ENCODE measurements at places on chromosomes 11 and 22. TPM values are rescaled to one million over a fixed set of nuclear protein-coding genes. Genes with fewer than 3 reads are reported as not detected.
A peak's percentile ranks its signal among the peaks of the same experiment; 100 is the strongest.

DNA sequence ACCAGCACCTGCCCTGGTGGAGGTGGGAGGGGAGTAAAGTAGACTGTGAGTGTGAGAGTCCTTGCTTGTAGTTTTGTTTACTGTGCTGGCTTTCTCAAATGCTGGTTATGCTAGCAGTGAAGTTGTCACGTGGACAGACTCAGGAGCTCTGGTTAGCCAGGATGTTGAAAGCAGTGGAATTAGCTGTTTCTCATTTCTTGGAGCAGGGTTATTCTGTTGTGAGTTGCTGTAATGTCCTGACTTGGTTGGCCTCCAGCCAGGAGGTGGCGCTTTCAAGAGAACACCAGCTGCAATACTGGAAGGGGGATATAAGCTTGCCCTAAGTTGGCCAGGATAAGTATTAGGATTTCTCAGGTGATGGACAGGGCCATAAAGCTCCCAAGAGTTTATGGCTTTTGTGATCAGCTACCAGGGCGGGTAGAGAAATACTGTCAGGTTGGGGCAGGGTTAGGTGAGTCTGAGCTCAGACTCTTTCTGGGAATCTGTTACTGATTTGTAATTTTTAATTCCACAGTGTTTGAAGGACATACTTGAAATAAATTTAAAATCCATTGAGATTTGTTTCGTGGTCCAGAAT, 13.7 kb downstream of the CYP2D6 start:
- peak; percentile 32 for DNase-seq

DNA sequence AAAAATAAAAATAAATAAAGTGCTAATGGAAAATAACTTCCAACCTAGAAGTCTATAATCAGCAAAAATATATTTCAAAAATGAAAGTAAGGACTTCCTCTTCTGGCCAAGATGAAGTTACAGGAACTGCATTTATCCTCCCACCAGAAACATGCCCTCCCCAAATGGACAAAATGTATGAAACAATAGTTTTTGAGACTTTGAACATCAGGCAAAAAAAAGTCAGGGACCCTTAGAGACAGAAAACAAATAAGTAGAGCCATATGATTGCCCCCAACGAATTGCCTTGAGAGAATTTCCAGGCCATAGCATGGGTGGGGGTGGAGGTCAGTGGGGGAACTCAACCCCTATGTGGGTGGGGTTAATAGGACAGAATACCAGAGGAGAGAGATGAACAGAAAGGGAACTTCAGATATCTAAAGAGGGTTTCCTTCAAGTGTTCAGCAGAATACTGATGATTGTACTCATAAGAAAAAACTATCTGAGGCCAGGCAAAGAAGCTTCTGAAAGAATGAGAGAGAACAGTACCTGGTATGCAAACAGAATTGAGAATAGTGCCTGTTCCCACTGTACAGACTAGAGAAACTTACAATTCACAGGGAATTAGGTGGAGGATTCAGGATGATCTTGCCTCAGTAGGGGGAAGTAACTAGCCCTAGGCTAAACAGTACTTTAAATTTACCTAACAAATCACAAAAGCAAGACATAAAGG, 26.6 kb upstream of the IL10RA start:
- no peak for DNase-seq

- DNase-seq: no peak
Measured at GRCh38 chr11:130159139-130159538, 443 bp upstream of the ST14 start.

GRCh38 chr22:46031557-46031956, 54.6 kb upstream of the WNT7B start:
- DNase-seq: no peak

DNA sequence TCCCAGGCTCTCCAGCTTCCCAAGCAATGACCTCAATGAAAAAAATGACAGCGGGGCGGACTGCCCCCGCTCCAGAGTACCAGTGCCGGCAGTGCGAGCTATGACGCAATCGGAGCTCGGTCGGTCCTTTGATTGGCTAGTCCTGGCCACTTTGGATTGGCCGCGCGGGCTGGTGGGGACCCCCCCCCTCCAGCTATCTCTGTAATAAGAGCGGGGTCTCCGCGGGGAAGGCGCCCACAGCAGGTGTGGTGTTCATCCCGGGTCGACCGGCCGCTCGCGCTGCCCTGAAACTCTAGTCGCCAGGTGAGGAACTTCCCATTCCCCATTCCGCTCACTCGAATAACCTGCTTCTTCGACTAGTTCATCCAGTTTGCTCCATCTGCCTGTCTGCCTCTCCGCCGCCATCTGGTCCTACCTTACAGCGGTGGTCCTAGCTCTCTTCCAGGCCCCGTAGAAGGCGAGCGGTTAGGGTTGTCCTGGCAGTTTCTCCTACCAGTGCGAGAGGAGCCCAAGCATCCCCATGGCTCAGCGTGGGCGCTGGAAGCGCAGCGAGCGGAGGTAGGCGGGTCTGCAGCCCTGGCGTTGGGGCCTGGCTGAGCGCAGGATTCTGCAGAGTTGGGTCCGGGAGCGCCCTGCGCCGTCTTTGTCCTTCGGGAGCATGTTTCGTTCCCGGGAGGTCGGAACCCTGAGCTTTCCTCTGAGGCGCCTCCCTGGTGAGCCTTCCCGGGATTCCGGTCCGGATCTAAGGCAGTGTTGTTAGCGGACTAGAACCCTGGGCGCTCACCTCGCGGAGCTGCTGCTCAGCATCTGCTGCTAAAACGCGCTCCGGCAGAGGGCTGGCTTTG, at the start of gene CALCB:
TSS of gene CALCB (plus strand) at position 233 of the 845 bp plus-strand sequence. CDS start 1,126 bp downstream, outside the sequence.
- DNase-seq: peak; percentile 75

- no peak for DNase-seq
Measured at GRCh38 chr11:126917531-126918204, 82.9 kb downstream of the KIRREL3 start.

DNA sequence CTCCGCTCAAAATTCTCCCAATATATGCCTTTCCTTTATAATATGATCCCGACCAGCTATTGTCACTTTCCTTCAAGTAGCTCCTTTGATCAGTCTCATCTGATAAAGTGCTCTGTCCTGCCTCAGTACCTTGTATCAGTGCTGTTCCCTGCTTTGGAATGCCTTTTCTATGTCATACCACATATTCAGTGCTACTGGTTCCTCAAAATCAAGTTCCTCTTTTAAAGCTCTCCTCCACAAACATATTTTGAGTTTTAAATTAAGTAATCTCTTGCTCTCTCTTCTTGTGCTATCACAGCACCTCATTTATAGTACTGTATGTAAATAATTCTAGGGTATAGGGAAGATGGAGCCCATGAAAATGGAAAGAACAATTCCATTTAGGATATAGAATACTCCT, 137.1 kb upstream of the CTSC start:
- DNase-seq: no peak

DNA sequence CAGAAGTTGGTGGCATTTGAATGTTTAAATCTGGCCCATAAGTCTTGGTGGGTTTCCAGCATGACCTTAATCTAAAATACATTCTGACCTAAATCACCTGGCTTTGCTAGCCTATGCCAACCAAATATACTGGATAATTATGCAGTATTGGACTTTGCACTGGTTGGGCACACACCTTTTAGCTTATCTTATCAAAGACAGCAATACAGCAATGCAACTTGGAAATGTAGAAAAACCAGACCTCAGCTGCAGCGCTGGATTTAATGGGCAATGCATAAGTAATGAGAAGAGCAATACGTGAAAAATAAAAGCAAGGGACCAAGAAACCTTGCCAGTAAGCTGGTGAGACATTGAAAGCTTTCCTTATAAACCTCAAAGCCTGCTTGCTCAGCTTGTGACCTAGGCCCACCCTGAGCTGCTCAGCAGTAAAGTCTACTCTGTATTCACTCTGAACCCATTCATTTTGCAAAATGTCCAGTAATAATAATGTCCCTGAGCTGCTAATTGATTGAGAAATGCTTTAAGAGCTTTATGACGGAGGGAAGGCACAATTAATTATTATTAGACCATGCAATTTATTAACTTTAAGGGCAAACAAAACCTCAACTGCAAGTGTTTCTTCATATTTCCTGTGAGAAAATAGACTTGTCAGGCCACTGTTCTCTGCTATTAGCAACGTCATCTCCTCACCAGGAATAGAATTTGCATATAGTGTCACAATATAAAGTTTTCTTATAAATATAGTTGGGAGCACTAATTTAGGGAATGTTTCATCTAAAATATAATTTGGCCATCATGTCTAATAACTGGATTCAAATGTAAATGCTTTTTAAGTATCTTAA, 49.4 kb upstream of the CEP295 start:
- DNase-seq: no peak

HMOX1 gene
- 6.5 TPM for total RNA-seq

DNA sequence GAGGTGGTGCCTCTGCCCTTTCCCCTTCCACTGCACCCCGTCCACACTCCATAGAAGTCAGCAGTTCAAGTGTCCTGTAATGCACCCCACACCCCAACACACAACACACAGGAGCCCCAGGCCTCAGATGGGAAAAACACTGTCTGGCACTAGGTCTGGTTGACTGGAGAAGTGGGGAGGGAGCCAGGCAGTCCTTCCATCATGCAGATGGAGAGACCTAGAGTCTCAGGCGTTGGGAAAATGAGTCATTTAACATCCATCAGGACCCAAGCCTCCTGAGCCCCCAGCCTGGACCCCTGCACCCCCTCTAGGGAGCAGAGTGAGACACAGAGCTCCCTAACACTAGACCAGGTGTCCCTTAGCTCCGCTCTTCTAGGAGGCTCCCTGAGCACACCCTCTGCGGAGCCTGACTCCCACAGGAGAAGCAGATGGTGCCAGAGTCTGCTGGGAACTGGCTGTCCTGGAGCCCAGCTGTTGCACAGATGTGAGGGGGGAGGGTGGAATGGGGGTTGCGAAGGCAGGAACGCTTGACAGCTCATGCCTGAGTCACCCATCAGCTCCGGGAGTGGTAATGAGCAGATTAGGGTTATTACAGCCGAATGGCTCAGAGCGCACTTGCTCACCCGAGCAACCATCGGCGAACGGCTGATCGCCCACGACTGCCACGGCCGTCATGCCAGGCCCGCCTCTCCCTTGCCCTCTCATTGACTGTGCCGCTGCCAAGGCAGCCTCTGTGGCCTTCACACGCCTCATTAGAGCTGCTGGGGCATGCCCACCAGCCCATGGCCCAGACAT, 22.1 kb upstream of the SYT7 start:
- no peak for DNase-seq

MPPED2 gene
- total RNA-seq: 3.4 TPM

DNA sequence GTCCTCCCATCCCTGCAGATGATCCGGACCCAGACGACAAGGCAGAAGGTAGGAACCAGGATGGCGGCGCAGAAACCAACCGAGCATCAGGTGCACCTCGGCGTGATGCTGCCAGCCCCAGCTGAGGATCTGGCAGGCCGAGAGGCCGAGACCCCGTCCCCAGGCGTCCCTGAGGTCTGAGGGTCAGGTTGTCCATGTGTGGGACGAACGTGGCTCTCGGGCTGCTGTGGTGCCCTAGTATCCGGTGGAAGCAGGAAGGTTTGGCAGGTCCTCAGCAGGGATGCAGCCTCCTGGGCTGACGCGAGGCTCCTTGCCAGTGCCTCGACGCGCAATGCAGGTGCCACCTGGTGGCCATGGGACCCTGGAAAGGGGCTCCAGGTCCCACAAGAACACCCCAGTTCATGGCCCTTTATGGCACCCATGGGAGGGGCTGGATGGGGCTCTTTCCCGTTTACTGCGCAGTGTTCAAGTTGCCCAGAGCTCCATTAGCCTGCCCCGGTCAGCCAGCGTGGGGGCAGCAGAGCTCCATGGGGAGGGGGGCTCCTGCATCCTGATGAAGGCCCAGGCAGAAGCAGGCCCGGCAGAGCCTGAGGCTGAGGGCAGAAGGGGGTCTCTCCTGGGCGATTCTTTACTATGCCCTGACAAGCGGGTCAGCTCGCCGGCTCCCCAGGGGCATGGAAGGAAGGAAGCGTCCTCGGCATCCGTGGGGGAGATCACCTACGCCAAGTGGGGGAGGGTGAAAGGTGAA, 129.9 kb downstream of the CTTN start:
- DNase-seq: no peak

APOA5 gene
- total RNA-seq: 0.25 TPM

DNA sequence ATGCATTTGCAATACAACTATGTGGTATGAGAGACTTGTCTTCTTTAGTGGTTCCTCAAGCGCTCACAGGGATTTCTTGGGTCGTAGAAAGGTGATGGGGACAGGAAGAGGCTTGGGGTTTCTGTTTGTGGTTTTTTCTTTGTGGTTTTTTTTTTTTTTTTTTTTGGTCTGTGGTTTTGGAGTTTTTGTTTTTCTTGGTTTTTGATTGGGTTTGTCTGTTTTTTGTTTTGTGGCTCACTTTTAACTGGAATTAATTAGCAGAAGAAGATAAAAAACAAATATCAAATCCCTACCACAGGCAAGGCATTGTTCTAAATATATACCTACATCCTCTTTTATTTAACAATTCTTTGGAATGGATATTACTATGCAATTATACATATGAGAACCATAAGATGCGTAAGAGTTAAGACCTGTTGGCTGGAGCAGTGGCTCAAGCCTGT, 5.5 kb downstream of the TTC28 start:
- no peak for DNase-seq

- peak; percentile 51 for DNase-seq
Measured at GRCh38 chr22:45818424-45819085, 146.9 kb downstream of the ATXN10 start.

DNA sequence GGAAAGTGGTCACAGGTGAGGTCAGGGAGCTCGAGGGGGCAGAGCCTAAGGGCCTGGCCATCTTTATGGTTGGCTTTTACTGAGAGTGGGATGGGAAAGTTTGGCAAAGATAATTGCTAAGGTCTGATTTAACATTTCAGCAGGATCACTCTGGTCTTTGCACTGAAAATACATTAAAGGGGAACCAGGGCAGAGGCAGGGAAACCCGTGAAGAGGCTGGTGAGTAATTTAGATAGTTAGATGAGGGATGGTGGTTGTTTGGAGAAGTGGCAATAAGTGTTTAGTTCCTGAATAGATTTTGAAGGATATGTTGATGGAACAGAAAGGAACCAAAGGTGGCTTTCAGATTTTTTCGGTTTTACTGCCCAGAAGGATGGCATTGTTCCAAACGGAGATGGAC, 50.8 kb downstream of the SCN3B start:
- DNase-seq: no peak

GRCh38 chr11:60934790-60935605, 10.7 kb downstream of the TMEM132A start:
- no peak for DNase-seq

GRCh38 chr11:87463486-87464102, 425.9 kb downstream of the TMEM135 start:
- DNase-seq: peak; percentile 66

CD6 gene
- total RNA-seq: not detected

GRCh38 chr11:116791002-116791812, 472 bp downstream of the APOA5 start:
- peak; percentile 87 for DNase-seq

GRCh38 chr11:115625502-115625901, 121.3 kb upstream of the CADM1 start:
- no peak for DNase-seq

THRSP gene
- total RNA-seq: not detected

ABCC8 gene
- total RNA-seq: 0.32 TPM

OR8D1 gene
- not detected for total RNA-seq

LYVE1 gene
- total RNA-seq: 0.51 TPM

PPP2R1B gene
- total RNA-seq: 47.8 TPM

- no peak for DNase-seq
Measured at GRCh38 chr11:69100454-69101114, 51.9 kb downstream of the TPCN2 start.

GRCh38 chr11:116929414-116930090, 92.1 kb upstream of the APOA1 start:
- DNase-seq: no peak

GRCh38 chr22:23840026-23840425, 1.2 kb upstream of the DERL3 start:
- no peak for DNase-seq

All from neural progenitor cell (in vitro differentiated cells).